Hindlimb muscle (tissue), 1 donor: ENCODE measurements at places on chromosomes 2 and 18.
A peak's percentile ranks its signal among the peaks of the same experiment; 100 is the strongest.

DNA sequence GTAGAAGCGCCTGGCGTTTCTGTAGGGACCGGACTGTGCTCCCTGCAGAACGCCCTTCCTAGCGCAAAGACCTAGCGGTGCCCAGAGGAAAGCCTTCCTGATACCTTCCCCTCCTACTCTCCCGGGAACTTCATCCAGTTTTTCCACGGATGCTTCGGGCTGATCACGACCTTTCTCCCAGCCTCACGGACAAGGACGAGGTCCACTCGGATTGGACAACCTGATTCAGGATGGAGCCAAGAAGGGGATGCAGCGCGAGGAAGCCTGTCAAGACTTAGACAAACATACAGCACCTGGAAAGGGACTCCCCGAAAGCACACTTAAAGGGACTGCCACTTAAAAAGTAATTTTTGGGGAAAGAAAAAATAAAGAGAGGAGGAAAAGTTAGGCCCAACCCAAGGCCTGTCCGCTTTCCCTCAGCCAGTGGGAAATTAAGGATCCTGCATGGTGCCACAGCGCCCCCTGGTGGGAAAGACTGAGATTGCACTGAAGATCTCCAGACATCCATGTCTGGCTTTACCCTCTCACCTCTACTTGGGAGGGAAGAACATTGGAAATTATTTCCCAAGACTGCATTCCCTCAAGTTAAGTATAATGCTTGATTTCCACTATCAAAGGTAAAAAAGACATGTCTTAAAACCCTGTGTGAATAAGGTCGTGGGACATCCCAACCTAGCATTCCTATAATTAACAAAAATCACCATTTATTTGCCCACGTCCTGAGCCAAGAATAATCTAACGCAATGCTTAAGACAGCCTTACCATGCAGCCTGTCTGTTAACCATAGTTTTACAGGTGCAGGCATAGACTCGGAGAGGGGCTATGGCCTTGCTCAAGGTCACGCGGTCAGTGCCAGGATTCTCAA lies 13.4 kb upstream of the COPS8 start:
- peak; percentile 69 for DNase-seq

GRCh38 chr2:143263066-143263625 lies 133.9 kb downstream of the ARHGAP15 start:
- DNase-seq, result no peak

- DNase-seq, result no peak
Measured at GRCh38 chr2:173982182-173982714, 17.1 kb upstream of the SP3 start.

DNA sequence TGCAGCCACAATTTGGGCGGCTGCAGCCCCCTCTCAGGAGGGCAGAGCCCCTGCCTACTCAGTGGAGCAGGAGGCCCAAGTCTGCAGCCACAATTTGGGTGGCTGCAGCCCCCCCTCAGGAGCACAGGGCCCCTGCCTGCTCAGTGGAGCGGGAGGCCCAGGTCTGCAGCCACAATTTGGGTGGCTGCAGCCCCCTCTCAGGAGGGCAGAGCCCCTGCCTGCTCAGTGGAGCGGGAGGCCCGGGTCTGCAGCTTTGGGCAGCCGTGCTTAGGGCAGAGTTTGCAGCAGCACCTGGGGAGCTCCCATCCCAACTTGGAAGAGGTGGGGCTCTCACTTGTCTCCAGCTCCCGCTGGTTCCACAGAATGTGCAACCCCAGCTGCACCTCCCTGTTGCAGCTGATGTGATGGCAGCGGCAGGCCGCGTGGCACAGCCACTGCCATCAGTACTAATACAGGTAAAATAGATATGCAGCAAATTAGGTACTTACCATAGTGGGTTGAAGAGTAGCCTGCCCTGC lies 99.4 kb downstream of the TWIST2 start:
- DNase-seq, result no peak

- DNase-seq, result no peak
Measured at GRCh38 chr2:156532989-156533388, 96.8 kb downstream of the GPD2 start.
